NCI-H187 (cell line): ENCODE measurements at places on chromosomes 7 and 10.
A peak's percentile ranks its signal among the peaks of the same experiment; 100 is the strongest.

DNA sequence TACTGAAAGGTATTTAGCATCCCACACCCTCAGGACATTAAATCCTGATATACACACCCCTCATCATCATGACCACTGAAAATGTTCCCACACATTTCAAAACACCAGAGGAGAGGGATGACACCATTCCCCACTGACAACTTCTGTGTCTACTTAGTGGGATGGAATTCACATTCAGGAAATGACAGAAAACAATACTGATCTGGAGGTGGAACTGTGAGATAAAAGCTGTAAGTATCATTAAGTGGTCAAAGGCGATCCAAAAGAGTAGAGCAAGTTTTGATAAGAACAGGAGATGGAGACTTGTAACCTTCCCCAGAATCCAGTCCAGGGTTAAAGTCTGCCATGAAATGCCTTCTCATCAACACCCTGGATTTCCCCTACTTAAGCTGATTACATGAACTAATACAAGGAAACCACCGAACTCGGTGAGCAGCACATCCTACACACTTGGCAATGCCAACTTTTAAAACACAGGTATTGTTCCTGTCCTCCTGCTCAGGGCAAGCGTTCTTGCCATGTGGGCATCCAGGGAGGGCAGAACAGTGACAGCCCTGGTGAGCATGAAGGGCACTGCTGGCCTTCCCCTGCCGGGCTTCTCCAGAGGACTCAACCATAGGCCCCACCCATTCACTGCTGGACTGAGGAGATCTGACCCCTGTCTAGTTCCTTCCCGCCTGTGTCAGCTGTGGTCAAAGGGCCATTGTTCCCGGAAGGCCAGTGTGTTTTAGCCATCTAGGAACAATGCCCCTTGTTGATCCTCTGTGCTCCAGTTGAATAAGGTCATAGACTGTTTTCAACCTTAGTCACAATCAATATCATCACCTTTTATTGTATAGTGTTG is 85.0 kb downstream of the SGMS1 start:
- no peak for DNase-seq

DNA sequence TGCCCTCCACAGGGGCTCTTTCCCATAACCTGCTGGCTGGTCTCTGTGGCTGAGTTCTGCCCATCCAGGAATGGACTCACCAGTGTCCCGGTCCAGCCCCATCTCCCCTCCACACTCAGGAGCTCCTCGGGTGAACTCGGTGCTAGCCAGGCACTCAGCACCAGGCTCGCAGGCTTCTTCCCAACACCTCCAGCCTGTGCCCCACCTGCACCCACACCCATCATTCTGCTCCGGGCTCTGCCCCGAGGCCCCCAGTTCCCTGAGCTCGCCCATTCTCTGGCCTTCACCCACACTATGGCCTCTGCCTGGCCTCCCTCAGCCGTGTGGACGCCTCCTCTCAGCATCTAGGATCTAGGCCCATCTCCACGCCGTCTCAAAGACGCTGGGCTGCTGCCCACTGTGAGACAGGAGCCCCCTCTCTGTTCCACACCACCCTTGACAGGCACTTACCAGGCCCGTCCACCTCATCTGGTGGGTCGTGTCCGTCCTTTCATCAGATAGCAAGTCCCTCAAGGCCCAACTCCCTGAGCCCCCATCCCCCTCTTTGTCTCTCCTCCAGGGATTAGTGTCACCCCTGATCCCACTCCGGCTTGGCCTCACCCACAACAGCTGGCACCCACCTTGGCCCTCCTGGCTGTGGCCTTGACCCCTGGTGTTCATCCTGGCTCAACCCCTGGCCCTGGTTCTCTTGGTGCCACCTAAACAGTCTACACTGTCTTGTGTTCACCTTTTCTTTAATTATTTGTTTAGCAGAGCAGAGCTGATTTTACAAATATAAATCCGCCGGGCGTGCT is 76.0 kb upstream of the FAM20C start:
- DNase-seq, result no peak

DNA sequence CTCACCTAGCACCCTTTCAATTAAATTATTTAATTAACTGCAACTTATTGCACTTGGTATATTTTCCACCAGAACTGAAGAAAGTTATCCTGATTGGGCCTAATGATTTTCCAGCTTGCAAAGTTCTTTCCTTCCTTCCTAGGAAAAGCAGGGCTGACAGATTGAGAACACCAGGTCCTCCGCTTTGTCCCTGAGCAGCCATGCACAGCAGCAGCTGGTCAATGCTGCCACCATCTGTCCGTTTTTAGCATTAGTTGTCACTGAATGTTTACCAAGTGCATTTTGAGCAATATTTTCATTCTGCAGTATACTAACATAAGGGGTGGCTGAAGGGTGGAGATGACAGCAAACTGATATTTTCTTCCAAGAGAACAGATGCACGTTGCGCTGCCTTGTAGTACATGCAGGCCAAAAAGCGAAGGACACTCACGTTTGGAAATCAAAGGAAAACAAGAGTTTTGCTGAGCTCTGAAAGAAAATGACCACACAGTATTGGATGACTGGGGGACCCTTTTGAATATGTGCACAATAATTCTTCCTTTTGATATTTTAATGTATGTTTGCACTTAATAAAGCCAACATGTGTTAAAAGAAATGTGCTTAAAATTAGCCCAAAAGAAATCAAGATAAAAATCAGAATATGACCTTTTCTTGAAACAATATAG is 248.8 kb upstream of the PTN start:
- DNase-seq, result peak; percentile 7

GRCh38 chr7:30920021-30920583 is 8.4 kb downstream of the AQP1 start:
- DNase-seq, result peak; percentile 16

DNA sequence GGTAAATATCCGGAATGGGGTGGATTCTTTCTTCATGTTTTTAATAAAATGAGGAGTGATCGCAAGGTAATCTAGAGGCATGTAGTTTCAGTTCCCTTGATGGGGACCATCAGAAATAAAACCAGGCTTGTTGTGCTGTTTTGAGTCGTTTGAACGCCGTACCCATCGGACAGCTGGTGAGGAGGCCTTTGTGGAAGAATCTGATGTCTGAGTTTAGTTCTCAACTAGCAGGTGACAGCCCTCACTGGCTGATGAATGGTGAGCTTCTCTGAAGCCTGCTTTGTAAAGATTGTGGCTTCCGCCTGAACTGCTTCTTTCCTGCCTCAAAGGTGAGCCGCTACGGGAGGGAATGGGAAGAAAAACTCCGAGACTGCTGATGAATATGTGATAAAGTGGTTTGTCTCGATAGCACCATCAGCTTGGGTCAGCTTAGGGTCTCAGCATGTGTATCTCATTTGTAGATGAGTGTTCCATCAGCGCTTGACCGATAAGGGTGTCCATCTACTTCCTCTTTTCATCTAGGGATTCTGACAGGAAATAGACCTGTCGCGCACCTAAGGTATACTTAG is 977 bp downstream of the TMEM248 start:
- DNase-seq, result no peak

DNA sequence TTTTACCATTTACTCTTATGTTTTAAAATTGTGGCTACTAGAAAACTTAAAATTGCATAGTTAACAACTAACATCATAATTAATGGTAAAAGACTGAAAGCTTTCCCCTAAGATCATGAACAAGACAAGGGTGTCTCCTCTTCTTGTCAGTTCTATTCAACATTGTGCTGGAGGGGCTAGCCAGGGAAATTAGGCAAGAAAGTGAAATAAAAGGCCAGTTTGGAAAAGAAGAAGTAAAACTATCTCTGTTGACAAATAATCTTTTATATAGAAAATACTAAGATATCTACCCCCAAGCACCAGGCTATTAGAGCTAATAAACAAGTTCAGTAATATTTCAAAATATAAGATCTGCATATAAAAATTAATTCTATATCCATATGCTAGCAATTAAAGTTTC is 46.9 kb upstream of the MXI1 start:
- DNase-seq, result no peak

DNA sequence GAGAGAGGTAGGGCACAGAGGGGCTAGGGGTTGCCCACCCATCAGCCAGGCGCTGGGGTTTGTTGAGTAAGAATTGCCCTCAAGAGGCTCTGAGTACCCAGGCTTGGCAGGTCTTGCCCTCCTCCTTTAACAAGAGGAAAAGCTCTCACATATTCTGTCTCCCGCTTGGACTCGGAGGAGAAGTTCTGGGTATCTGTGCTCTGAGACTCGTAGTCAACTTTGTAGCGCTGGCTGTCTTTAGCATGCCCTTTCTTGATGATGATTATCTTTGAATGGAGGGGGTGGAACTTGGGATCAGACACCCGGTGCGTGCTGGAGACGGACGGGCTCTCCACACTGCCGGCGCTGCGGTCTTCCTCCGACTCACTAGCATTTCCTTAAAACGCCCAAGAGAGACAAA is 4.0 kb downstream of the IGFBP3 start:
- DNase-seq, result no peak

- no peak for DNase-seq
These were observed 961.5 kb downstream of the PCDH15 start for GRCh38 chr10:53839440-53840039.

DNA sequence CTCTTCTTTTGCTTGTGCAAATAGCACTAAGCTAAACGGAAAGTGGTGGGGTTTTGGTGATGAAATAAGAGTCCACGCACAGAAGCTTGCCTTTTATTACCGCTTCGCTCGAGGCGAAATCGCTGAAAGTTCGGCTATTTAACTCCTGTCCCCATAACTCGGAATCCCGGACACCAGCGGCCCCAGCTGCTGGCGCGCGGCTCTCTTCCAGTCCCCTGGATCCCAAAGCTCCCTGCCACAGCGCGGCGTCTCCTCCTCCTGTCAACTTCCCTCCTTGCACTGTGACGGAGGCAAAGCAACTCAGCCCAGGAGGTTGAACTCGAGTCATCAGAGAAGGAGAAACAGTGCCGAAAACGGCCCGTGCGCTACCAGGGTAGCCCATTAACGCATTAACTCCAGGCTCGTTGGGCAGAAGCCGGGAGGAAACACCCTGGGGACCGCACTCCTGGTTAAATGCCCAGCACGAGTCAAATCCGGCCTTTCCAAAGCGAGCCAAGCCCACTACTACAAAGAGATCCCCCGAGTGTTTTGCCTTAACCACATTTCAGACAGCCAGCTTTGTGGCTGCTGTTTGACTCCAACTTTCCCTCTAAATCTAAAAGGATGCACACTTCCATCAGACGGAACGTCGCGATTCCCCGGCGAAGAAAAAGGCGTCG is 1.3 kb downstream of the SEMA3D start:
- DNase-seq, result no peak

DNA sequence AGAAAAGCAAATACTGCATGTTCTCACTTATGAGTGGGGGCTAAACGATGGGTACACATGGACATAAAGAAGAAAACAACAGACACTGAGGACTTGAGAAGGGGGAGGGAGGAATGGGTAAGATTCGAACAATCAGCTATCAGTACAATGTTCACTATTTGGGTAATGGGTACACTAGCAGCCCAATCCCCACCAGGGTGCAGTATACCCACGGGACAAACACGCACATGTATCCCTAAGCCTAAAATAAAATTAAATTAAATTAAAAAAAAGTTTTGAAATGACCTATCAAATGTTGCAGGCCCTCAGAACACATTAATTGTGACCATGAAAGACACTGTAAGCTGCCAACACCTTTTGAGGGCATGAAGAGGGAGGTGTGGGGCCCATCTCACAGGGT is 316.0 kb downstream of the WDR37 start:
- no peak for DNase-seq

- DNase-seq, result no peak
These were observed 34.9 kb upstream of the PTF1A start for GRCh38 chr10:23157239-23157681.

DNA sequence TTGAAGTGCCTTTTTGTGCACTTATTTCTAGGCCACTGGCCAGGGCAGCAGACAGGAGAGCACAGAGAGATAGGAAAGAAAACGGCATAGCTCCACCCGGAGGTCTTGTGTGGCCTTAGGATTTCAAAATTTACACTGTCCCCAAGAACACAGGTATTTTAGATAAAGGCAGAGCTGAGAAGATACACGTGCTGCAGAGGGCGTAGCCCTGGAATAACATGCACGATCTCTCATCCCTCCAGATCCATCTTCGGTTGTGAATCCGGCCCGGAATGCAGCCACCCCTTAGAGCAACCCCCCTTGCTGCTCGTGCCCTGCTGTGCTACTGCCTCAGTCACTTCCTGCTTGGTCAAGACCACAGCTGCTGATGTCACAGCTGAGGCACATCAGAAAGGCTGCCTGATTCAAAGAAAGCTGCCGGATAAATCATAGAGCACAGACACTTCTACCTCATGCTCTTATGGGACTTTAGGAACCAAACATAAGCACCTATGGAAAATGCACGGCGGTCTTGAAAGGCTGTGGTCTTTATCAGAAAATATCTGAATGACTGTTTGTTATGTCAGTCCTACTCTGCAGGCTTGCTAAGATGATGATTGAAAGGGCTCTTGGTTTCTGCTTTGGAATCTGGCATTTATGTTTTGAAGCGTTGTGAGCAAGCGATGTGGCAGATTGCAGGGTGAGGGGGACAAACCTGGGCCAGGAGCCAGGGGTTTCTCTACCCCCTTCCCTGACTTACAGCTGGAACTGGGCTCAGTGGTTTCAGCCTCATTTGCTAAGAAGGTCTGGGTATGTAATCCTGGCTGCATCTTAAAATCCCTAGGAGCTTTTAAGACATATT is 152.0 kb downstream of the SVIL start:
- no peak for DNase-seq

GRCh38 chr10:117960345-117960935 is 86.3 kb downstream of the RAB11FIP2 start:
- DNase-seq, result no peak

GRCh38 chr10:80462981-80463741 is 9.1 kb downstream of the TSPAN14 start:
- DNase-seq, result no peak

- no peak for DNase-seq
These were observed 61.4 kb downstream of the CHCHD3 start for GRCh38 chr7:133020496-133020895.

DNA sequence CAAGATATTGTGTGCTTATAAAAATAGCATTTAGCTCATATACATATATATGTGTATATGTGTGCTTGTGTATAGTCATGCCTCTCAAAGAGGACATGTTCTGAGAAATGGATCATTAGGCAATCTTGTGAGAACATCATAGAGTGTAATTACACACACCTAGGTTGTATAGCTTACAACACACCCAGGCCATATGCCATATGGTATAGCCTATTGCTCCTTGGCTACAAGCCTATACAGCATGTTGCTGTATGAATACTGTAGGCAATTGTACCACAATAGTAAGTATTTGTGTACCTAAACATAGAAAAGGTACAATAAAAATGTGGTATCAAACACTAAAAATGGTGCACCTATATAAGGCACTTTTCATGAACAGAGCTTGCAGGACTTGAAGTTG is 1510.5 kb upstream of the LRRTM3 start:
- DNase-seq, result no peak
